Cardiac fibroblast (primary cell): ENCODE measurements at places on chromosomes 1 and 21.

GRCh38 chr21:21018821-21019220 lies 20.6 kb downstream of the NCAM2 start:
- DNase-seq, result no peak

DNA sequence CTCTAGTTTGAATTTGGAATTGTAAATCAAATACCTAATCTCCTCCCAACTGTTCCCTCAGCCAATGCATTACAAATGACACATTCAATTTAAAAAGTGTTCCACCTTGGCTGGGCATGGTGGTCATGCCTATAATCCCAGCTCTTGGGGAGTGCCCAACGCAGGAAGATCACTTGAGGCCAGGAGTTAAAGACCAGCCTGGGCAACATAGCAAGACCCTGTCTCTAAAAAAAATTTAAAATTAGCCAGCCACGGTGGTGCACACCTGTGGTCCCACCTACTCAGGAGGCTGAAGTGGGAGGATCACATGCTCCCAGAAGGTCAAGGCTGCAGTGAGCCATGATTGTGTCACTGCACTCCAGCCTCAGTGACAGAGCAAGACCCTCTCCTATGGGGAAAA lies 3.8 kb downstream of the ARNT start:
- DNase-seq, result no peak

- DNase-seq, result no peak
These were observed 22.3 kb upstream of the ATP5PO start for GRCh38 chr21:33937931-33938339.

GRCh38 chr1:3856923-3857790 lies at the start of the genes CEP104 and DFFB:
Gene CEP104, minus strand, starts transcription at chr1:3857211. Its CDS starts 4,804 bp downstream, at chr1:3852407.
Gene DFFB, plus strand, starts transcription at chr1:3857476. Its CDS starts 128 bp downstream, at chr1:3857604.
- DNase-seq, result peak; percentile 83

GRCh38 chr1:156957634-156958033 lies 37.2 kb downstream of the LRRC71 start:
- DNase-seq, result no peak

DNA sequence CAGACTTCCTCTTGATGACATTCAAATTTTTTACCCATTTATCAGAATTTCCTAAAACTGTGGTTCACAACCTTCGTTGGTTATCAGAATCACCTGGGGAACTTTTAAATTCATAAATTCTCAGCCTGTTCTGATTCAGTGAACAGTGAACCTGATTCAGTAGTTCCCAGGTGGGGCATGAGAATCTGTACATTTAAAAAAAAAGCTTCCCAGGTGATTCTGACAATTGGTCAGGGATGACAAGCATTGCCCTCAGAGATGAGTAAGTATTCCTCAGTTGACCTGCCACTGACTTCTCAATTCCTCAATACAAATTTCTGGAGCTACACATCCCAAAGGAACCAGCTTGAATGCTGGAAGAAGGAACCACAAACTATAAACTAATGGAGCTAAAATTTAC lies 23.5 kb upstream of the CR2 start:
- no peak for DNase-seq

- DNase-seq, result no peak
These were observed 131.8 kb upstream of the DUSP10 start for GRCh38 chr1:221873673-221874072.

DNA sequence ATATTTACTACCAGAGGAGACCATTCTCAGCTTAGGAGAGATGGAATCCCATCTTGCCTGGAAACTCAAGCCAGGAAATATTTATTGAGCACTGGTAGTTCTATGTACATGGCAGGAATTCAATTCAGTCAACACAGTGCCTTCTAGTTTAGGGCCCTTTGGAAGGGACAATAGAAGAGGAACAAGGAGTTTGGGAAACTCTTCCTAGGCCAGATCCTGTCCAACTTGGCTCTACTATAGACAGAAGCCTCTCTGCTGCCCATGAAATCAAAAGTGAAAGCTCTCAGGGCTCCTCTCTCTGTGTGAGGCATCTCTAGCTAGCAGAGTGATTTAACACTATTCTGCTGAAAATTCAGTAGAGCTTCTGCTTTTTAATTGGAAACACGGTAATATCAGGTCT lies 244.6 kb upstream of the MAP1LC3C start:
- no peak for DNase-seq

GRCh38 chr1:77279929-77280328 lies 1.9 kb upstream of the AK5 start:
- DNase-seq, result no peak
